Femur (tissue), 1 donor: ENCODE measurements at places on chromosomes 1 and 21.
A peak's percentile ranks its signal among the peaks of the same experiment; 100 is the strongest.

DNA sequence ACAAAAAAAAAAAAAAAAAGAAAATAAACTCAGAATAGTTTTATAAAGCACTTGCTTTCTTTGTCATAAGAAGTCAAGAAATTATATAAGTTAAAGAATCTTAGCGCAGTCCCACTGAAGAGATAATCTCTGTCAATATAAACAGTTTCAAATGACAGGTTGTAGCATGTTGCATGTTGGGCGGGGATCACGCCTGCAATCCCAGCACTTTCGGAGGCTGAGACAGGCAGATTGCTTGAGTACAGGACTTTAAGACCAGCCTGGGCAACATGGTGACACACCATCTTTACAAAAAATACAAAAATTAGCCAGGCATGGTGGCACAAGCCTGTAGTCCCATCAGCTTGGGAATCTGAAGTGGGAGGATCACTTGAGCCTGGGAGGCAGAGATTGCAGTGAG, 18.4 kb upstream of the INPP5B start:
- no peak for DNase-seq

DNA sequence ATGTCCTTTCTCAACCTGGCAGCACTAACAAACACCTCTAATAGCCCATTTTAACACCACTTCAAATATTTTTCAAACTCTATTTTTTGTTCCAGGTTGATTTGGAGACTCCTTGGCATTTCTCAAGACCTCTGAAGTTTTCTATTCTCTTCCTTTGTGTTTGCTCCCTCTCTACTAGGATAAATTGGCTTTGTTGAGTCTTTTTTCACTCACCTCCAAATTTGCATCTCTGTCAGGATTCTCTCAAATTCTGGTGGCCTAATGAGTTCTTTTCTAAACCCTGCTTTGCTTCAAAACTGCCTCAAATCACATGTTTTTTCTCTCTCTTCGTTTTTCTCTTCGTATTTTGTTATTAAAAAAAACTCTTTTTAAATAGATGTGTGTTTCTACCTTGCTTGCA, 582.2 kb upstream of the ADGRL4 start:
- DNase-seq: no peak

DNA sequence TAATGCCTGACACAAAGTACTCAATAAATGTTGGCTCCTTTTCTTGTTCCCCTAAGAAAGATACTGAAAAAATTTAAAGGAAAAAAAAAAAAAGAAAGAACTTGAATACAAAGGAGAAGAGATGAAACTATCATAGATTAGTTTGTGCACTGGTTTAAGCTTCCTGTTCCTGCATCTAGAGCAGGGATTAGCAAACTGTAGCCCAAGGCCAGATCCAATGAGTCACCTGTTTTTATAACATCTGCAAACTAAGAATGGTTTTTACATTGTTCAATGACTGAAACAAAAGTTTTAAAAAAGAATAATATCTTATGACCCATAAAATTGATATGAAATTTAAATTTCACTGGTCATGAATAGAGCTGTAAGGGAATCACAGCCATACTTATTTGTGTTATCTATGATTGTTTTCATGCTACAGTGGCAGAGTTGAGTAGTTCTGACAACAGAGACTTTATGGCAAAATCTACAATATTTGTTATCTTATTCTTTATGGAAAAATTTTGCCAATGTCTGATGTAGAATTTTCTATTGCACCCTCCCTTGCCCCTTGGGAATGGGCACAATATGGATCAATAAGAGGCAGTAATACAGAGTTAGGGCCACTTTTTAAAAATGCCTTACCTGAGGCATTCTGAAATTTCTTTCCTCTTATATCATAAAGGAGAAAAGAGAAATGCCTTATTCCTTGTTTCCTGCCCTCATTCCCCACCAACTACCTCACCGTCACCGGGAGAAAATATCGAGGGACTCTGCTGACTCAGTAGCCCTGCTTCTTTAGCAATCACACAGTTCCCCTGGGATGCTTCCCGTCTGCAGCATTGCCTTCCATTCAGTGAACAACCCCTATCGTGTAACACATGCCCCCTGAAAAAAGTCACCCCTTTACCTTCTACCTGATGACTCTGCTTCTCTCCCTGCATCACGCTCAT, 50.6 kb downstream of the WDR64 start:
- DNase-seq: no peak

- no peak for DNase-seq
These were observed 20.1 kb downstream of the FMO3 start for GRCh38 chr1:171110621-171111326.

DNA sequence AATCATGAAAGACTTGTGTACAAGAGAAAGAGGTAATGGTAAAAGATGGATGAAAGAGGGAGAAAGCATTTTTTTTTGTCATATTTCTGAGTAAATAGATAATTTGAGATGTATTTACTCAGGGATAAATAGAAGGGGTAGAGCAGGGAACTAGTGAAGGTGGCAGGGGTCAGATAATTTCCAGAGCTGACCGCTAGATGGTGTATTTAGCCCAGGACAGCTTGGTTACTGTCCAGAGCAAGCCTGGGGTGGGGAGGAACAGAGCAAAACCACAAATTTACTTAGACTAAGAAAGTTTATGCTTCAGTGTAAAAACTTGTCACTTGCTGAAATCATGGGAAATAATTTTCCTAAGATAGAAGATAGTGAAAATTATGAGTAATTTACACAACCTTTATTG, 91.5 kb downstream of the XCL2 start:
- no peak for DNase-seq

DNA sequence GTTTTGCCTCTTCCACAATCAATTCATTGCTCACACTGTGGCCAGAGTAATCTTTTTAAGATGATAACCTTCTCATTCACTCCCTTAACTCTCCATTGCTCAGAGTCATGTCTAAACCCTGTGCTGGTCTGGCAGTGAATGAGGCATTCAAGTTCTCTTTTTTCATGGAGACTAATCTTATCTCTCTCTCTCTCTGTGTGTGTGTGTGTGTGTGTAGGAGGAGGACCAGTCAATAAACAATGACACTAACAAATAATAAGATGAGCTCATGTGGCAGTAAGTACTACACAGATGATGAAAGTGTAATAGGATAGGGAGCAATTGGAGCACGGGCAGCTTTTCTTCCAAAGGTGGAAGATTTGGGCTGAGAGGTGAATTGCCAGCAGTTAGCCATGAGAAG, 122.0 kb upstream of the B3GALT2 start:
- no peak for DNase-seq

DNA sequence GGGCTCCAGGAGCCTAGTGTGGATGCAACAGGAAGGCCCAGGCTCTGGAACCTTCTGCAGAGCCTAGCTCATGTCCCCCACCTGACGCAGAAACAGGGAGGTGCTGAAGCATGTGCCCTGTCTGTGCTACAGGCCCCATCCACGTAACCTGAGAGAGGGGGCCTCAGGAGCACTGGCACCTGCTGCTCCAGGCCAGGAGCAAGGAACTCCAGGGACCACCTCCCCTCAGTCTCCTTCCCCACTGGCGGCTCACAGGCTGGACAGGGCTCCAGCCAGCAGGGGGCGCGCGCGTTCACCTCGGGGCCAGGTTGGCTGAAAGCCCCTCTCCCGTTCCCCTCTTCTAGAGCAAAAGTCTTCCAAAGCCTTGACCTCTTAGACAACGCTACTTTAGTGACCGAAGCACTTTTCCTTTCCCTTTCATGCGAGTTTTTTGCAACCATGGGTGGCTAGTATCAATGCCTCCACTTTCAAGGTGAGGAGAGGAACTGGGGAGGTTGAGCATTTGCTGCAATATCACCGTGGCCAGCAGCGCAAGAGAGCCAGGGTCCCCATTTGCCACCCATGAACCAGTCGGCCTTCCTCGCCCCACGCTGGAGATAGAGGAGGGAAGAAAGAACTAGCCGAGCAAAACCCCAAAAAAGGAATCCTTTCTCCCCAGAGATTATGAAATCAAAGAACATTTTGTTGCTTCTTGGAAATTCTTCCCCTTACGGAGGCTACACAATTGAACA, 52.4 kb upstream of the GPR157 start:
- DNase-seq: peak; percentile 50

DNA sequence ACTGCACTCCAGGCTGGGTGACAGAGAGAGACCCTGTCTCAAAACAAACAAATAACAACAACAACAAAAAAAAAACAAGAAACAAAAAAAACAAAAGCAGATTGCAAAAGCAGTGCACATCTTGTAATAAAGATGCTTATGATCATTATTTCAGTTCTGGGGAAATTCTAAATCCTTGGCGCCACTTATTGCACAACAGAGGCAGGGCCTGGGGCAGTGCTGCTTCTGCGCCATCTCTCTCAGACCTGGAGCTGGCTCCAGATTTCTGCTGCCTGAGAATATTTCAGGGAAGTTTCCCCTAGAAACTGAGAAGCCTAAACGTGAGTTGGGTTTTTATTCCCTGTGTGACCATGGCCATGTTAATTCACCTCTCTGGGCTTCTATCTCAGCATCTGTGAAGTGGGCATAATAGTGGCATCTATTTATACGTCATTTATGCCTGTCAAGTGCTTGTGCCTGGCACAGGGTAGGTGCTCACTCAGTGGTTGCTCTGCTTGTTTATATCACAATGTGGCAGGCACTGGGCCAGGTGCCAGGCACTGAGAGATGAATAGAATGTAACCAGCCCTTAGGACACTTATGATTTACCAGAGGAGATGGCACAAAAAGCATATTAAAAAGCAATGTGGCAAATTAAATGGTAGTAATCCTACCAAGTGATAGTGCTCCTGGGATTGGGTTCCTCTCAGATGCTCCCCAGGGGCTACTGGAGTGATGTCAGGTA, 67.9 kb downstream of the MDM4 start:
- DNase-seq: no peak

DNA sequence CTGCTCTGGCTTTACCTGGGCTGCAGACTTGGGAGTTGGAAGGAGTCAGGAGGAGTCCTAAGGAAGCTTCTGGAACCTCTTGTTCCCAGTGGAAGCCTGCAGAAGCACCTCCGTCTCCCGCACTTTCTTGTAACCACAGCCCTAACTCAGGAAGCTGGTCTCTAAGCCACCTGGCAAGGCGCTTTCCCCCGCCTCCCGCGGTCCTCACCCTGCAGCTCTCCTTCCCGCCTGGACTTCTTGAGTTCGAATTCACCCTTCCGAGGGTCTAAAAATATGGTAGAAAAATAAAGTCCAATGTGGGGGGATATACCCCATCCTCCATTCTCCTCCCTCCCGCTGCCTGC, 15.1 kb downstream of the PAX7 start:
- DNase-seq: no peak

- no peak for DNase-seq
These were observed 35.2 kb downstream of the SCYL3 start for GRCh38 chr1:169858467-169858866.

GRCh38 chr1:213759359-213760181, 228.2 kb upstream of the PROX1 start:
- DNase-seq: no peak

DNA sequence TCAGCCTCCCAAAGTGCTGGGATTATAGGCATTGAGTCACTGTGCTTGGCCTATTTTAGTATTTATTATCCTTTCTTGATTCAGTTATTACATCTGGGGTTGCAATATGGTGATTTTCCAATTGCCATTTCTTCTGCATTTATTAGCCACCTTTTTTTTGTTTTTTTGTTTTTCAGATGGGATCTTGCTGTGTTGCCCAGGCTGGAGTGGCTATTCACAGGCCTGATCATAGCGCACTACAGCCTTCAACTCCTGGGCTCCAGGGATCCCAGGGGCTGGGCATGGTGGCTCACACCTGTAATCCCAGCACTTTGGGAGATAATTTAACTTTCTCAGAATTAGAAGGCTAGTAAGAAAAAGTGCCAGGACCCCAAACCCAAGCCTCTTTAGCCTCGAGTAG, 82.1 kb upstream of the PGD start:
- DNase-seq: no peak

DNA sequence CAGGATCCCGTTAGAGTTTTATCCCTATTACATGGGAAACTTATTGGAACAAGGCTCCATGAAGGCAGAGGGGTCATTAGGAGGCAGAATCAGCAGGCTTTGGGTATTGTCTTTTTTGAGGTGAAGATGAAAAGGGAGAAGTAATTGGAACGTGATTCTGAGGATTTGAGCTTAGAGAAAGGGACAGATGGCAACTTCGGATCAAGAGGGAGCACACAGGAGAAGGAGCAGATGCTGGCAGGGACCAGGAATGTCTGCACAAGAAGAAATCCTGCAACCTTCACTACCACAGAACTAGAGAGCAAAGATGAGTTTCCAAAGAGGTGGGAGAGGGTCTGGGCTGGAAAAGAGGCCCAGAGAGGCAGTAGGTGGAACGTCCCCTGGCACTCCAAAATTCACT, 202.8 kb downstream of the RRAGC start:
- no peak for DNase-seq

DNA sequence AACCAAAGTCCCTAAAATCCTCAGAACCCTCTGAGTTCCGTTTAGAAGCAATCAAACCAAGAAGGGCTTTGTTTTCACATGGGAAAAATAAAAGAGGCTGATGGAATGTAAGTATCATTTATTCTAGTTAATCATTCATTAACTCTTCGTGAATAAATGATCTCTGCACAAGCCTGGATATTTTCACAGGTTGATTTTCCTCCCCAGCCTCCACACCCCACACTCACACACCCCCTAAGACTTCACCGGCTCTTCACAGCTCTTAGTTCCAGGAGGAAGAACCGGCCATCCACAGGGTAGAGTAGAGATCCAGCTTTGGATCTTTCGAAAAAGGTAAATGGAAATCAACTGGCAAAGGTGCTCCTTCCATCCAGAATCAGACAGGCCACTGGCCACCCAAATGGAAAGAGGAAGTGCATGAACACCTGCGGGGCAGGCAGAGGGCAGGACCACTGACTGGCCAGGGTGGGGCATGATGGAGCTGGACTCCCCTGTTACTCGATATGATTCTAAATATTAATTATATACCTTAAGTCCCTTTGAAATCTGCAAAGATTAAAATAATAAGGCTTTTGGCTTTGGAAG, 10.0 kb downstream of the C1orf198 start:
- no peak for DNase-seq

DNA sequence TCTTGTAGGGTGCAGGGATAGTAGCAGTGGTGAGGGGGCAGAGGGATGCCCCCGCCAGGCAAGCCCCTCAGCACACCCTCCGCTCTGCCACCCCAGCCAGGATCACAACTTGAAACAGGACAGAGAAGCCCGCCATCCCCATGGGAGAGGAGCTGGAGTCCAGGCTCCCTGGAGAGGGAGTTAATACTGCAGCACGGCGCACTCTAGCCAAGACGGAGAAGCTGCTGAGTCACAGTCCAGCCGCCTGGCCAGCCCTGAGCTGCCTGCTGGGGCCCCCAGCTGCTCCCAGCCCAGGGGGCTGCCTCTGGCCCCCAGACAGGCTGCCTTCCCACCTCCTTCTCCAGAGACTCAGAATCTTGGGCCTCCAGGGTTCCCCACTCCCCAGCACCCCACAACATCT, 87.2 kb downstream of the SYT2 start:
- no peak for DNase-seq
